EH (cell line): ENCODE measurements at places on chromosomes 4 and X.

DNA sequence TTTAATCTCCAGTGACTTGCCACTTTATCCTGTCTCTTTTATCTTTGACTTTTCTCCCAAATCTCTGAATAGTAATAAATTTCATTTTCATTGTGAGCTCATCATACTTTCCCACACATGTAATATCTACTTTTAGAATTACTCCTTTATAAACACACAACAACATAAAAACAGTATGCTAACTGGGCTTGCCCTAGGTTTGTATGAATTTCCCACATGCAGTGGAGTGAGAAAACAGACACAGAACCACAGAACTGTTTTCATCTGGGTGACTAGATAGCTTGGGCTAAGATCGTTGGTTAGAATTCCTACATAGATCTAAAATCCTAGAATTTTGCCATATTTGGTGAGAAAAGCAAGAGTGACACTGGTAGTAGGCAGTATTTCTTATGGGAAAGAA lies 409.5 kb downstream of the SPRY1 start:
- peak; percentile 51 for DNase-seq

- DNase-seq = peak; percentile 66
Measured at GRCh38 chrX:3582451-3582850, 131.0 kb downstream of the PRKX start.

DNA sequence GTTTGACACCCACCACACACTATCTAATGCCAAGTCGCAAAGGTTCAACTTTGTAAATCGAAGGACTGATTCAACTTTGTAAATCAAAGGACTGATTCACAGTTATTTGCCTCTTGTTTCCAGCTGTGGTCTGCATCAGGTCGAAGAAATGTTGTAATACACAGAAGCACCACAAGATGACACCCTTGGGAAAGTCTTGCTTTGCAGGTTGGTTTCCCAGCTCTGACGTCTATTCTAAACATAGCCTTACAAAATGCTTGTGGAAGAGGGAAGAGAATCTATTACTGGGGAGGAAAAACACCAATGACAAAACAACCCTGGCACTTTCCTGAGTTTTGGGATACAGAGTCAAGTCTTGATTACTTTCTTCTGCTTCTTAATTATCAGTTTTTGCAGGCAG lies 35.3 kb downstream of the SUPT20HL1 start:
- DNase-seq = peak; percentile 68

DNA sequence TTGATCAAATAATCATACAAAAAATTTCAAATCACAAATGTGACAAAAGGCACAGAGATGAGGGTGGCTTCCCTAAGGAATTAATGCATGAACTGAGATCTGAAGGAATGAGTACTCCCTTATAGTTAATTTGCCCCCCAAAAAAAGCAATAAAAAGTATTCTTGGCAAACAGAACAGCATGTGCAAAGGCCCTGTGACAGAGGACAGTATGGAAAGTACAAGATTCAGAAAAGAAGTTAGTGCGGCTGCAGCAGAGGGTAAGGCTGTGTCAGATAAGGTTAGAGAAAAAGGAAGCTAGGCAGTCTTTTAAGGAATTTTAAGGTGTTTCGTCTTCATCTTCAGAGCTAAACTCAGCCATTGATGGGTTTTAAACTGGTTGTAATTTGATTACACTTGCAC lies 7.4 kb downstream of the DDX60L start:
- no peak for DNase-seq

DNA sequence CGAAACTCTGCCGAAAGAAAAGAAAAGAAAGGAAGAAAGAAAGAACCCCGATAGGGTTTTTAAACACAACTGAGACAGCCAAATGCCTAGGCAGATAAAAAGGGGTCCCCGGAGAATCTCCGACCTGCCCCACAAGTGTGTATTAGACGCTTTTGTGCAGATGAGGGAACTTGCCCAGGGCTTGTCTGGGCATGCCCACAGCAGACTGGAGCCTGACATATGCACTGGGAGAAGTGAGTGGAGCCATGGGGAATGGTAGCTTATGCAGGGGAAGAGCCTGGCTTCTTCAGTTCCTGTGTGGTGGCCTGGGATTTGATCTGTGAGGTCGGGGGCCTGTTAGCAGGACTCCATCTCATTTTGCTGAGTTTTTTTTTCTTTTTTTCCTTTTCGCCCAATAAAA lies 199.0 kb downstream of the GPC3 start:
- no peak for DNase-seq

- DNase-seq = no peak
Measured at GRCh38 chr4:6204871-6205566, 4.7 kb upstream of the JAKMIP1 start.

DNA sequence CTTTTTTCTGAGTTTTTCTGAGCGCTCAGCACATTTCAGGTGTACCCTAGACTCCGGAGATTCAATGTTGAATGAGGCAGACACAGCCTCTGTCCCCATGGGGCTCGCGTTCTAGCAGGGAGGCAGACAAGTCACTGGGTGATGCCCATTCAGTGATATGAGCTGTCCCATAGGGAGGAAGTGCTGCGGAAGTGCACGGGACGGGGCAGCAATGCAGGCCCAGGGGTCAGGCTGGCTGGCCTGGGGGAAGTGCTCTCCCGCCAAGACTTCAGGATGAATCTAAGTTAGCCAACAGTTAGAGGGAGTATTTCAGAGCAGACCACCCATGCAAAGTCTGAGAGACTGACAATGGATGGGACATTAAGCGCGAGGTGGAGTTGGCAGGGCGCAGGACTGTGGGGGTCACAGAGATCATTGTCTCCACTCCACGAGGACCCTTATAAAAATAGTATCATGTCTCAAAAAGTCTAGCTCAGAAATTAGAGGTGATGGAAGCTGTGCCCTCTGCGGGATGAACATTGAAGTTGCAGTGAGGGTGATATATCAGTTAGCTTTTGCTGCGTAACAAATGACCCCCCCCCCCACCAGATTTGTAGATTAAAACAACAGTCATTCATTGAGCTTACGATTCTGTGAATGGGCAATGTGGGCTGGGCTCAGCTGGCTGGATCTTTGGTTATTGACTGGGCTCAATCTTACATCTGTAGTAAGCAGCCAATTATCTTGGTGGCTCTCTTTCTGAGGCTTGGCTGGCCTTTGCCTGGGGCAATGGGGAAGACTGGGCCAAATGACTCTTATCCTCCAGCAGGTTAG lies 16.4 kb downstream of the PSAPL1 start:
- DNase-seq = no peak

DNA sequence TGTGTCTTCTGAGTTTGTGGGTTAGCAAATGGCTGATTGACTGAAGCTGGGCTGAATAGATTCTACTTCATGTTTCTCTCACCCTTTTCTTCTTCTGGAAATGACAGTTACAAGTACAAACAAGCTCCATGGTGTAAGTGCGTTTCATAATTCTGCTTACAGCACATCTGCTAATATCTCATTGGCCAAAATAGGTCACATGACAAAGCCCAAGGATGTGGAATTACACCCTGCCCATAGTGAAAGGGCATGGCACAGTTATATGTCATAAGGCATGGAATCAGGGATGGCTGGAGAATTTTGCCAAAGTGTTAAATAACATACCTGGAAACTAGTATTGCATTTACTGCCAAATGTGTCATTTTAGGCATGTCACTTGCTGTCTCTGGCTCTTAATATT lies 327.2 kb downstream of the NKX6-1 start:
- no peak for DNase-seq

GRCh38 chr4:77911091-77911490 lies 48.5 kb downstream of the MRPL1 start:
- DNase-seq = peak; percentile 52

DNA sequence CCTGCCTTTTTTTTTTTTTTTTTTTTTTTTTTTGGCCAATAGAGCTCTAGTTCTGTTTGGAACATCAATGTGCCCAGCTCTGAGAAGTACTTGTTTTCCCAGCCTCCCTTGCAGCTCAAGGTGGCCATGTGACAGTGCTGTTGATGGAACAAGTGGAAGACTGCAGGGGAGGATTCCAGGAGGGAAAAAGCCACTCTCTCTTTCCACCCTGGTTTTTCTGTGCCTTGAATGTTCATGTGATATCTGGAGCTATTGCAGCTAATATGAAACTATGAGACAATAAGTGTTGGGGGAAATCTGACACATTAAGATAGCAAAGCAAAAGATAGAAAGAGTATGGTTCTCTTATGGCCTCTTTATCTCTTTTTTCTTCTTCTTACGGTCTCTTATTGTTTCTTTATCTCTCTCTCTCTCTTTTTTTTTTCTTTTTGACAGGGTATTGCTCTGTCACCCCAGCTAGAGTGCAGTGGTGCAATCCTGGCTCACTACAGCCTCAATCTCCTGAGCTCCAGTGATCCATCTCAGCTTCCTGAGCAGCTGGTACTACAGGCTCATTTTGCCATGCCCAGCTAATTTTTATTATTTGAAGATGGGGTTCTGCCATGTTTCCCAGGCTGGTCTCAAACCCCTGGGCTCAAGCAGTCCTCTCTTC lies 192.0 kb upstream of the LNX1 start:
- DNase-seq = no peak

DNA sequence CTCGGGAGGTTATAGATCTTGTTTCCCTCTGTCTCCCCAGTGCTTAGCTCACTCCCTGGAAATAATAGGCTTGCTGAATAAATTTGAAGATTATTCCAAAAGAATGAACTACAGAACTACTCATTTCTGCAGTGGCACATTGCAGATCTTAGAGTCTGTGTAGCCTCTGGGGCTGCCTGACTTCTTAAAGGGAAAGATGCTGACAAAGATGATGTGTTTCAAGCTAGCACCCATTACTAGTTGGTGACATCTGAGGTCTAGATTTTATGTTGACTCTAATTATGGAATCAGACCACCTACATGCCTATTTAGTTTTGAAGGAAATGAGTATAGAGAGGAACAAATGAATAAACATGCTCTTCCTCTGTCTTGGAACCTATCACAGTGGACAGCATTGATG lies 123.7 kb upstream of the KCNIP4 start:
- no peak for DNase-seq

- no peak for DNase-seq
Measured at GRCh38 chrX:9635368-9635767, 130.3 kb downstream of the GPR143 start.

DNA sequence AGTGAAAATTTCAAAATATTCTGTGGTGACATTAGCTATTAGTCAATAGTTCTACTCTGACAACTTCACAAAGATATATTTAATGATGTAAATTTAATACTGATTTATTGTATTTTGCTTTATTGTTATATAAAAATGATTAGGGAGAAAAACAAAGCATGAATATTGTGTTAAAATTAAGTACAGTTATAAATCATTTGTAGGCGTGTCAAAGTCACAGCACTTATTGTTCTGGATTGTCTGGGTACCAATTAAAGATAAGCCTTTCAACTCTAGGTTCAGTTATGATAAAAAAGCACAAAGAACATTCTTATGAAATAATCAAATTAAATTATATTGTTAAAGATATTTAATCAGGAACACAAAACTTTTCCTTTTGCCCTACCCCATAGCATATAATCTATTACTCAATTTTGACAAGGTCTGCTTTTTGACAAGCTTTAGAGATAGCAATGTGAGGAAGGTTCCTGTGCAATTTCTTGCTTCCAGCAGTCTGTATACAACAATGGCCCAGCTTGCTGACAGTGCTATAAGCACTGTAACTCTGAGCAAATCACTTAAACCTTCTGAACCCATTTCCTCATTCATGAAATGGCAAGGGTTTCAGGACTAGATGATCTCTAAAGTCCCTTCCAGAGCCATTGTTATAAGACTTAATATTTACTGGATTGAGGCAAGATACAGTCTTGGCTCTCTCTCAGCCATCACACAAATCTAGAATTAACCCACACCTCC lies 910.3 kb upstream of the LCORL start:
- DNase-seq = no peak

- no peak for DNase-seq
Measured at GRCh38 chr4:7693711-7694110, 245.9 kb downstream of the AFAP1 start.

- no peak for DNase-seq
Measured at GRCh38 chr4:48122756-48123155, 11.3 kb downstream of the TXK start.

- DNase-seq = no peak
Measured at GRCh38 chr4:78737035-78737434, 39.1 kb upstream of the BMP2K start.

GRCh38 chrX:103607364-103608305 lies at the start of gene TCEAL3:
Gene TCEAL3 (plus strand): TSS chrX:103607963. CDS start chrX:103609065, 1,102 bp downstream.
- peak; percentile 71 for DNase-seq

DNA sequence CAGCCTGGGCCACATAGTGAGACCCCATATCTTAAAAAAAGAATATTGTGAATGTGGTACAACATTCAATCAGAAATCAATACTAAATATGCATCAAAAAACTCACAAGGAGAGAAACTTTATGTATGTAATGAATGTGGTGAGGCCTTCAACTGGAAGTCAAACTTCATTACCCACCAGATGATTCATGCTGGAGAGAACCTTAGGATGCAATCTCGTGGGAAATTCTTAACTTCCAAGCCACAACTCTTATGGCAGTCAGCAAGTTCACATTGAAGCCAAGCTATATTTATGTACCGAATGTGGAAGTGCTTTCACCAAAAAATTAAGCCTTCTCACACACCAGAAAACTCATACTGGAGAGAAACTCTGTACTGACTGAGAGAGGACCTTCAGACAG lies 84.5 kb upstream of the UXT start:
- peak; percentile 53 for DNase-seq

DNA sequence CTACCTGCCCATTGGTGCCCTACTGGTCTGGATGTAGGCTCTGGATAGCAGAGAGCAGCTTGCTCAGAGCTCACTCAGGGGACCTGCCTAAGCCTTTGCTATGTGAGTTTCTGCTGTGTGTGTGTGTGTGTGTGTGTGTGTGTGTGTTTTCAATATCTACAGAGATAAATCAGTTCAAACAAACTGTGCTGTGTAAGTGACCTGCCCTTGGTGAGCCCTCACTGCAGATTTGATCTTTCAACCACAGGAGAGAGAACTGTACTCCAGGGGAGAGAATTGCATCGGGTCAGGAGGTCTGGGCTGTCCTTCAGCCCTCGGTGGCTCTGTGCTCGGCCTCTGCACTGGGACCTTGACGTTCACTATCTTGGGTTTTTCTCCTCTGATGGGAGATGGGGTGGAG lies 35.0 kb upstream of the CDKN2AIP start:
- DNase-seq = no peak

GRCh38 chr4:86357608-86358007 lies 2.2 kb downstream of the MAPK10 start:
- DNase-seq = no peak

DNA sequence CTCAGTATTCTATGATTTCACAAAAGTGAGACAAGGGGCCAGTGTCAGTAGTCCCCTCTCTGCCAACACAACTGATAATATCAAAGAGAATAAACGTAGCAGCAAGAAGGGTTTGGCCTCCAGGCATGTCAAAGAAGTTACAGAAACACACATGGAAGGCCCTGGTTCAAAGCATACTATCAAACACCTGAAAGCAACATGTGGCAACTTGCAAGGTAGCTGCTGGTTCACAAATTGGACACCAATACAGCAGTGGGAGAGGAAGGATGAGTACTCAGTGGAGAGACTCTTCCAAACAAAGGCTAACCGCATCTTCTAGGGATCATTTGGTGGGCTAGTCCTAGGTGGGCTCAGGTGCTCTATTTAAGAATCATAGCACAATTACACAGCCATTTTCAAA lies 74.9 kb upstream of the MAOA start:
- DNase-seq = no peak

DNA sequence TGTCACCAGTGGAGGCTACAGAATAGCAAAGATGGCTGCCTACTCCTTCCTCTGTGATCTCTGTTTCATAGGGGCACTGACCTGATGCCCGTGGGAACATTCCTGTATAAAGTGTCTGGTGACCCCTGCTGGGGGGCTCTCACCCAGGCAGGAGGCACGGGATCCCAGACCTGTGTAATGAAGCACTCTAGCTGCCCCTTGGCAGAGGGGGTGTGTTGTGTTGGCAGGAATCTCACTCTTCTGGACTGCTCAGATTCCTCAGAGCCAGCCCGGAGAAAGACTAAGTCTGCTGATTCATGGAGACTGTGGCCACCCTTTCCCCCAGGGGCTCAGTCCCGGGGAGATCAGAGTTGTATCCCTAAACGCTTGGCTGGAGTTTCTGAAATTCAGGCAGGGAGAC lies 648.3 kb downstream of the SPRY1 start:
- DNase-seq = no peak
